ENCODE measurements at places on chromosomes 3 and 15. TPM values are rescaled to one million over a fixed set of nuclear protein-coding genes. Genes with fewer than 3 reads are reported as not detected.

- no peak overlapping the region for H3K27ac ChIP-seq
- H3K36me3 ChIP-seq: no peaks in the 10 kb centered on the region
- peaks cover 10% of the 10 kb centered on the region for H3K4me1 ChIP-seq
- no peak for DNase-seq
- peaks cover 10% of the 10 kb centered on the region for H3K27me3 ChIP-seq
- H3K4me3 ChIP-seq: no peak overlapping the region
Measured at GRCh38 chr15:47711655-47712054, 5.7 kb upstream of the SEMA6D start.

- peaks cover 4% of the 10 kb centered on the region for H3K27me3 ChIP-seq
- no peaks in the 10 kb centered on the region for H3K36me3 ChIP-seq
- peaks cover 25% of the 10 kb centered on the region for H3K4me1 ChIP-seq
- no peak for DNase-seq
- H3K27ac ChIP-seq: 0 out of 2 replicates have a peak overlapping the region, but pooled peaks have one; percentile 15
Measured at GRCh38 chr3:58639001-58639400, 27.6 kb downstream of the FAM3D start.

FSIP1 gene
- total RNA-seq: 1.9 TPM

TIGIT gene
- total RNA-seq: not detected

CHRM5 gene
- total RNA-seq: not detected

DAZL gene
- total RNA-seq: not detected

Data from HFFc6 (cell line).